T-helper 1 cell (primary cell): ENCODE measurements at places on chromosomes 3 and 15.

DNA sequence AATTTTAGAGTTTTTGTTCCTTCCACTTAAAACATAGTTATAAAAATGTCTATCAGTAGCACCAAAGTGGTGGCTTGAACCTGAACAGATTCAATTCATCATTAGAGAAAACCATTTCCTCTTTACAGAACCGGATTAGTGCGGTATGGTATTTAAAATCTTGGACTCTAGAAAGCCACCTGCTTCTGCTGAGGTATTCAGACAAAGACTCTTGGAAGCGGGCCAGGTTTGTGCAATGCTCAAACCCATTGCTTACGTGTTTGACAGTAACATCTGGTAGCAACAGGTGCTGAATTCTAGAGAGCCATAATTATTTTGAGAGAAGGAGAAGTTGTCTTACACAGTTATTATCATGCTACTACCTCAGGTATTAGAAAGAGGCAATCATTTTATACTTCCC, 290.5 kb downstream of the NAALADL2 start:
- no peak for DNase-seq

- DNase-seq, result no peak
Observed at GRCh38 chr3:151371526-151371925, 13.0 kb downstream of the P2RY12 start.

DNA sequence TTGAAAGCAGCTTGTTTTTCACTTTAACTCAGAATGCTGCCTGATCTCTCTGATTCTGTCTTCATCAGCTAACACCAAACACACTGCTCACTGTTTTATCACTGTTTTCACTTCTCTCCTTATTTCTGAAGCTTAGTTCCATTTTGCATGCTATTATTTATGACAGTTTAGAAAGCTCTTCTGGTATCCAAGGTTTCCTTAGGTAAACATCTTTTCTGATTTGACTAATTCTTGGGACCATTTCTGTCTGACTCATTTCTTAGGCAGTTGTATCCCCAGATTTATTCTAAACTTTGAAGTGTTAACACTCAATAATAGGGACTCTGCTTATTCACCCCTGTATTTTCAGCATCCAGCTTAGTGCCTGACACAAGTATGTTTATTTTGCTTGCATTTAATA, 167.7 kb downstream of the BCHE start:
- no peak for DNase-seq

DNA sequence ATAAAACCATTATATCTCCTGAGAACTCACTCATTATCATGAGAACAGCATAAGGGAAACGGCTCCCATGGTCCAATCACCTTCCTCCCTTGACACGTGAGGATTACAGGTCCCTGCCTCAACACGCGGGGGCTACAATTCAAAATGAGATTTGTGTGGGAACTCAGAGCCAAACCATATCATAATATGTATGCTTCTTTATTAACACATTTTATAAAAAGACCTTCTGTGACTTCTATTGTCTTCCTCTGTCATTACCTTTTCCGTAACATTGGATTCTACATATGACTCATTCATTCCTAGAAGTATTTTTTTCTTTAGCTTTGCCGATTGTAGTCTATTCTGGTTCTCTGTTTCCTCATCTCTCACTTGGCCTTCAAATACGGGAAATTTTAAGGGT, 267.2 kb upstream of the ROBO1 start:
- DNase-seq, result no peak

DNA sequence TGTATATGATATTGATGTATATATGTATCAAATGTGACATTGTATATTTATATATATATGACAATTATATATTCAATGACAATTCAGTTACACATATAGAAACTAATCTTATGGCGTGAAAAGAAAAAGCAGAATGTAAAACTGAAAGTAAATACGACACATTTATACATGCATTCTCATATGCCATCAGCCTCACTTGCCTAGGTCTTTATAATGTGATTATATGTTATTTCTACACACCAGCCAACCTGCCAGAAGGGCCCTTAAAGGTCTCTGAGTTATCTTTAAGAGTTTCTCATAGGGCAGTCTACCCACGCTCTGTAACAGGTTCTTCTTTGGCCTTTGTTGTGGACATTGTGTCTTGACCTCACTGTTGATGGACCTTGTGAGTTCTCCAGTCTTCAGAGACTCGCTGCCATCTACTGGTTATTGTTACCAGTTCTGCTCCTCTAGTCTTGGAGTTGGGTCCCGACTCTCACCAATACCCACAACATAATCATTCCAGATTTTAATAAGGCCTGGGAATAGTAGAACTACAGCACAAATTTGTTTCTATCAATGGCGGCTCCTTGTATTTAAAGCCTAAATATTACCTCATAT, 371.5 kb upstream of the GOLIM4 start:
- DNase-seq, result no peak

- no peak for DNase-seq
Observed at GRCh38 chr3:176926034-176926433, 271.2 kb downstream of the TBL1XR1 start.

- DNase-seq, result no peak
Observed at GRCh38 chr3:197835509-197835908, 44.5 kb downstream of the LRCH3 start.

DNA sequence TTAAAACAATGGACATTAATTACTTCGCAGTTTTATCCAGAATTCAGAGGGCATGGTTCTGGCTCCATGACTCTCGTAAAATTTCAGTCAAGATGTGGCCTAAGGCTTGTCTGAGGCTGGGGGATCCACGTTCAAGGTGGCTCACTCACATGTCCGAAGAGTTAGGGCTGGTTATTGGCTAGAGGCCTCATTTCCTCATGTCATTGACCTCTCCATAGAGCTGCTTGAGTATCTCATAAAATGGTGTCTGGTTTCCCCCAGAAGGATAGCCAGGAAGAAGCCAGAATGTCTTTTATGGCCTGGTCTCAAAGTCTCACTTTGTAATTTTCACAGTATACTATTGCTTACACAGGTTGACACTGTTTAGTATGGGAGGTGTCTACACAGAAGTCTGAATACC, 67.3 kb upstream of the DCBLD2 start:
- no peak for DNase-seq

DNA sequence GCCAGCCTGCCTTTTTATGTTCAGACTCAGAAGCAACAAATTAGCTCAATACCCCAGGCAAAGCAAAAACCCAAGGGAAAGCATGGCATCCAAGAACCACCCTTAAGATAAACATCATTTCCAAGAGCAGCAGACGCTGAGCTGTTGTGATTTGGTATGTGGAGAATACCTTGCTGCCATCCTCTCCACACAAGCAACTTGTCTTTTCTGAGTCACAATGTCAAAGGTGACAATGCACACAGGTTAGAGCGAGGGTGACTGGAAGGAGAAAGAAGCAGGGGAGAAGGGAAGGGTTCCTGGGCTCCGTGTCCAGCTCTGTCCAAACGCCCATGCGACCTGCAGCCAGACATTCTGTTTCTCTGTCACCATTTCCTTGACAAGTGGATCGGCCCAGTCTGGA, 6.0 kb downstream of the PCSK6 start:
- DNase-seq, result no peak

- no peak for DNase-seq
Observed at GRCh38 chr3:908839-909238, 184.0 kb upstream of the CNTN6 start.

- peak; percentile 71 for DNase-seq
Observed at GRCh38 chr15:88894819-88895767, at the start of gene HAPLN3. Gene HAPLN3 (minus strand): TSS chr15:88895544. CDS start chr15:88887298, 8,246 bp downstream.

DNA sequence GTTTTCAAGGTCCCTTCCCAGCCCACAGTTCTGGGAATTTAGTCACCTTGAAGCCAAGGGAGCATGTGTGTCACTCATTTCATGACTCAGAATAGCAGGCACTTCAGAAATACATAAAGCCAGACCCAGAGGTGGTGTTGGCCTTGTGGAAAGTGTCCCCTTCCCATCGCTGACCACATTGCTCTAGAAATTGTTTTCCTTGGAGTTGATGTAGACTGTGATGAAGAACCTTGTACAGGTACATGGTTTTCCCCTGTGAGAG, 158.8 kb downstream of the SLCO3A1 start:
- peak; percentile 6 for DNase-seq

- DNase-seq, result no peak
Observed at GRCh38 chr3:134869153-134869726, 74.2 kb downstream of the EPHB1 start.

DNA sequence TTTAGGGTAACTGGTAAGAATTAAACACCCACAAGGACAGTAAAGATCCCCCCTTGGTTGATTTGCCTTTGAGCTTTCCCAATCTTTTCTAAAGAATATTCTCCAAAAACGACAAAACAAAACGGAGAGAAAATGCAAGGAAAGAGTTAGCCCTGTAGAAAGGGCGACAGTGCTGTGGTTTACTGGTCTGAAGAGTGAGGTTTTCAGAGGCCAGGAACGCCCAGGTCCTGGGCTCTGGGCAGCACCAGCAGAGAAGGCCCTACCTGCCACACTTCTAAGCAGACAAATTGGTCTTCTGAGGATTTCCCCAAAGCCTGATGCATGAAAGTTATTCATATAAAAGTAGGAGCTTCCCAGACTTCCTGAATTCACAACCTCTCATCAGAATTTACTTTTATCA, 119.3 kb downstream of the KCNMB2 start:
- DNase-seq, result no peak

DNA sequence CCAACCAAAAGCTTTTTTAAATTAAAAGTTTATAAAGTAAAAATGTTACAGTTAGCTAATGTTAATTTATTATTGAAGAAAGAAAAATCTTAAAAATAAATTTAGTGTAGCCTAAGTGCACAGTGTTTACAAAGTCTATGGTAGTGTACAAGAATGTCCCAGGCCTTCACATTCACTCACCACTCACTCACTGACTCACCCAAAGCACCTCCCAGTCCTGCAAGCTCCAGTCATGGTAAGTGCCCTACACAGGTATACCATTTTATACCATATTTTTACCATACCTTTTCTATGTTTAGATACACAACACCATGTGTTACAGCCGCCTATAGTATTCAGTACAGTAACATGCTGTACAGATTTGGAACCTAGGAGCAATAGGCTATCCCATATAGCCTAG, 29.1 kb downstream of the SSR3 start:
- DNase-seq, result no peak

- DNase-seq, result no peak
Observed at GRCh38 chr3:37967260-37967881, 23.2 kb upstream of the VILL start.

DNA sequence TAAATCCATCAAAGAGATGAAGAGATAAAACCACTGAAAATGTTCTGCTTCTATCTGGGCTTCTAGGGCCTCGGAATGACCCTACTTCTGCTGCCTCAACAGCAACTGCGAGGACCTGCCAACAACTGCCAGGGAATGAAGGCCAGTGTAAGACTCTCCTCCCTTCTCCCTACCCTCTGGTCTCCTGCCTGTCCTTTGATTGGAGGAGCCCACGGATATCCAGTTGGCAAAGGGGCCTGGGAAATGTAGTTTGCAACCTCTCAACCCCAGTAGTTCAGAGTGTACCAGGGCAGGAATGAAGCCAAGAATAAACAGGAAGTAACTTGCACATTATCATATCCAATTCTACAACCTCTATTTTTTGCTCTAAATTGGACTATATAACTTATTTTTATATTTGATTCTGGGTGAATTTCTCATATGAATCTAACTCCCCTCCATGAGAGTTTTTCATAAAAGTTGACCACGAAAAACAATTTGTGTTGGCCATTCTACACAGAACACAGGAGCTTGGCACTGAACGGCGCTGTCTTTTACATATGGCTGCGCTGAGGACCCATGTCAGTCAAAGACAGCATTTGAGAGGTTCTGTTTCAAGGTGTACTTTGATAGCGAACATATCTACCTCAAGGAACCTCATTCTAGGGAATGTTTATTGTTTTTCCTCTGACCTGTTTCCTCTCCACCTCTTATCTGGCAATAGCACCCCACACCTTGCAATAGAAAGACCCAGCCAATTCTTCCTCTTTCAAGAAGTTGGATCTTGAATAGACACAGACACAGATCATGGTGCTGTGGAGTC, 91.1 kb upstream of the RNF7 start:
- no peak for DNase-seq

GRCh38 chr3:177578488-177578887, 381.2 kb upstream of the TBL1XR1 start:
- no peak for DNase-seq

- no peak for DNase-seq
Observed at GRCh38 chr15:66505430-66505811, 295 bp downstream of the ZWILCH start.

DNA sequence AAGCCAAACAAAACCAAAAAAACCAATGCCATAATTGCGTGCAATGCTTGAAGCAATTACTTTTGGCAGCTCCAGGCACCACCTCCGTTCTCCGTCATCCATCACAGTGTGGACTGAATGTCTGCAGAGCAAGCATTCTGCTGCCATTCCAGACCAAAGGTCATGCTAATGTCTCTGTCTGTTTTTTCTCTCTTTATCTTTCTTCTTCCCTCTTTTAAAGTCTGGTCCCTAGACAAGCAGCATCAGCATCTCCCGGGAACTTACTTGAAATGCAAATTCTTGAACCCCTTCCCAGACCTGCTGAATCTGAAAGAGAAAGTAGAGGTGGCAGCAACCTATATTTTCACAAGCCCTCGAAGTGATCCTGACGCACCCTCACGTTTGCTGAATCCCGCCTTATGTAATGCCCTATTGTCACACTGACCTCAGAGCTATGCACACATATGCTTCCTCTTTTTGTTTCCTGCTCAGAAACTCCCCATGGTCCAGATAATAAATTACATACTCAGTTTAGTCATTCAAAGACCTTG, 297.3 kb upstream of the PROK2 start:
- DNase-seq, result no peak

DNA sequence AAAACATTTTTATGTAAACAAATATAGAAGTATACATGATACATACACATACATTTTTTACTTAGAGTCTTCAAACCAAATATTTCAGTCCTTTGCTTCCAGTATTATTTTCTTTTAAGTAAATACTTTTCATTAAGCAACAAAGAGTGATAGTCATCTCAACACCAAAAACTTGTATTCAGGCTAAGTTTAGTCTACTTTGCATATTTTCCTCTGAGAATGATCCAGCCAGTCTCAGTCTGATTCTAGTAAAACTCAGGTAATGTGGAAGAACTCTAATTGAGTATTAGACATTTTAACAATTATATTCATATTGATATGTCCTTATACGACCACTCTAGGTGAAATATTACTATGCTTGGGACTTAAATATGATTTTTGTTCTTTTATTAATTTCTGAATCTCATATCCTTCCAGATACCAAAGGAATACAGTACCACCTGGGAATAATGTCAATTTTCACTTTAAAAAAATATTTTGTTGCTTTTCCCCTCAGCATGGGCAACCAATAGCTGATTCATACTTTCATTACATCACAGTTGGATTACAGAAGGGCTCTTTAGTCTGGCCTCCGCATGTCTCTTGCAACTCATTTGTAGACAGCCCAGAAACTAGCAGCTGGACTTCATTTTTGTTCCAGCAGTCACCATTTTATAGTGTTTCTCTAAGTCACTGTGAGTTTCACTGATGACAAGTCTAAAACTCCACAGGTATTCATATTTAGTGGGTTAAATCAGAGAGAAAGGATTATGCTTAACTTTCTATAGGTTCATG, 390.4 kb downstream of the ZBTB20 start:
- DNase-seq, result no peak

GRCh38 chr3:112671930-112672715, 31.2 kb upstream of the CCDC80 start:
- DNase-seq, result no peak

- no peak for DNase-seq
Observed at GRCh38 chr3:175389560-175389959, 530.4 kb downstream of the NAALADL2 start.

GRCh38 chr15:100997442-100997841, 78.3 kb downstream of the LRRK1 start:
- no peak for DNase-seq
